Mesothelial cell of epicardium (in vitro differentiated cells): ENCODE measurements at places on chromosomes 6 and 20. TPM values are rescaled to one million over a fixed set of nuclear protein-coding genes. Genes with fewer than 3 reads are reported as not detected.

DNA sequence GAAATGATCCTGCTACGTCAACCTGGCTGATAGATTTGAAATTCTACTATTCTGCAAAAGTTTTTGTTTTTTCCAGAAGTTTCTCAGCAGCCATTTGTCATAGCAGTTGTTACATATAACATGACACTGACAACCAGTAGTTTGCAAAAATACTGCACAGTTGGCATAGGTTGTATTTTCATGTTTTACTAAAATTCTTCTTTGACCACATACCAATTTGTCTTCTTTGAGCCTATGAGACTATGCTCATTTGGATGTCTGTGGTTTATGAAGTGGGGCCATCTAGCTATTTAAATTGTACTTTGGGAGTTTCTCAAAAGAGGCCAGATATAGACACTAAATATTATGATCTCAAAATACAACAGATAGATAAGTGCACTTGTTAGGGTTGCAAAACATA, 104.9 kb upstream of the PREP start:
- no peak overlapping the region for H3K27ac ChIP-seq
- H3K36me3 ChIP-seq, result no peaks in the 10 kb centered on the region
- no peak for DNase-seq
- peaks cover 43% of the 10 kb centered on the region for H3K27me3 ChIP-seq

- DNase-seq, result no peak
- H3K27ac ChIP-seq, result peak overlapping the region; percentile 88
- H3K4me1 ChIP-seq, result peaks cover 13% of the 10 kb centered on the region
- H3K36me3 ChIP-seq, result no peaks in the 10 kb centered on the region
Observed at GRCh38 chr20:56711018-56711417, 81.9 kb downstream of the TFAP2C start.

GRCh38 chr6:30942338-30943060, 1.7 kb downstream of the MUCL3 start:
- peaks cover 2% of the 10 kb centered on the region for H3K27me3 ChIP-seq
- no peak overlapping the region for H3K4me3 ChIP-seq
- peak; percentile 84 for DNase-seq
- H3K27ac ChIP-seq, result peak overlapping the region; percentile 21

DNA sequence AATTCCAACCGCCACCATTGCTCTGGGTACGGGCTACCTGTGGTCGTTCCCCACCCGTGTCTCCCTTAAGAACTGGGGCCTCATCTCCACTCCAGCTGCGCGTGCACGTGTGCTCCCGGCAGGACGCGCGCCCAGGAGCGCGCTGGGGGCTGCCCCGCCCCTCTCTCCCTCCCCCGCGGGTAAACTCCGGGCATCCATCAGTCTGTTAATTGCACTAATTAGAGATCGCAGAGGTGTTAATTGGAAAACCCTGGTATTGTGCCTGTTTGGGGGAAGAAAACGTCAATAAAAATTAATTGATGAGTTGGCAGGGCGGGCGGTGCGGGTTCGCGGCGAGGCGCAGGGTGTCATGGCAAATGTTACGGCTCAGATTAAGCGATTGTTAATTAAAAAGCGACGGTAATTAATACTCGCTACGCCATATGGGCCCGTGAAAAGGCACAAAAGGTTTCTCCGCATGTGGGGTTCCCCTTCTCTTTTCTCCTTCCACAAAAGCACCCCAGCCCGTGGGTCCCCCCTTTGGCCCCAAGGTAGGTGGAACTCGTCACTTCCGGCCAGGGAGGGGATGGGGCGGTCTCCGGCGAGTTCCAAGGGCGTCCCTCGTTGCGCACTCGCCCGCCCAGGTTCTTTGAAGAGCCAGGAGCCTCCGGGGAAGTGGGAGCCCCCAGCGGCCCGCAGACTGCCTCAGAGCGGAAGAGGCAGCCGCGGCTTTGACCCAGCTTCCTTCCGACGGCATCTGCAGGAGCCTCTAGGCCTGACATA, 14.4 kb downstream of the FOXP4 start:
- peaks cover 33% of the 10 kb centered on the region for H3K4me1 ChIP-seq
- peaks cover 12% of the 10 kb centered on the region for H3K36me3 ChIP-seq
- peak overlapping the region; percentile 82 for H3K4me3 ChIP-seq
- H3K27me3 ChIP-seq, result no peaks in the 10 kb centered on the region

GRCh38 chr6:126100386-126100785, 114.0 kb downstream of the TRMT11 start:
- H3K27ac ChIP-seq, result no peak overlapping the region
- H3K36me3 ChIP-seq, result peaks cover 17% of the 10 kb centered on the region
- H3K27me3 ChIP-seq, result no peaks in the 10 kb centered on the region

DNA sequence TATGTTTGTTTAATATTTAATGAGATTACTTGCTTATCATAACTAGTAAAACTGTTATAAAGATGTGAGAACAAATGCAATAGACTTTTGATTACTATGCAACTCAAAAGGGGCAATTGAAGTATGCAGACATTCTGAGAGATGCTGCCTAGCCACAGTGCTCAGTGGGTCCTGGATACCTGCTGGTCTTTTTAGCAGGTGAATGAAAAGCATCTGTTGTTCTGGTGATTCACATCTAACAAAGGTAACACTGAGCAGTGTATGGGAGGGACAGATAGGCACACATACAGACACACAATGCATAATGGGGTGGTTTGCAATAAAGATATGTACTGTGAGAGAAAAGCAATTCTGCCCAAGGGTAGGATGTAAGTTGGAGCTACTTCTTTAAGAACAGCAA, 46.9 kb downstream of the OGFRL1 start:
- no peaks in the 10 kb centered on the region for H3K4me1 ChIP-seq
- no peak for DNase-seq
- H3K4me3 ChIP-seq, result no peak overlapping the region
- H3K27ac ChIP-seq, result no peak overlapping the region

DNA sequence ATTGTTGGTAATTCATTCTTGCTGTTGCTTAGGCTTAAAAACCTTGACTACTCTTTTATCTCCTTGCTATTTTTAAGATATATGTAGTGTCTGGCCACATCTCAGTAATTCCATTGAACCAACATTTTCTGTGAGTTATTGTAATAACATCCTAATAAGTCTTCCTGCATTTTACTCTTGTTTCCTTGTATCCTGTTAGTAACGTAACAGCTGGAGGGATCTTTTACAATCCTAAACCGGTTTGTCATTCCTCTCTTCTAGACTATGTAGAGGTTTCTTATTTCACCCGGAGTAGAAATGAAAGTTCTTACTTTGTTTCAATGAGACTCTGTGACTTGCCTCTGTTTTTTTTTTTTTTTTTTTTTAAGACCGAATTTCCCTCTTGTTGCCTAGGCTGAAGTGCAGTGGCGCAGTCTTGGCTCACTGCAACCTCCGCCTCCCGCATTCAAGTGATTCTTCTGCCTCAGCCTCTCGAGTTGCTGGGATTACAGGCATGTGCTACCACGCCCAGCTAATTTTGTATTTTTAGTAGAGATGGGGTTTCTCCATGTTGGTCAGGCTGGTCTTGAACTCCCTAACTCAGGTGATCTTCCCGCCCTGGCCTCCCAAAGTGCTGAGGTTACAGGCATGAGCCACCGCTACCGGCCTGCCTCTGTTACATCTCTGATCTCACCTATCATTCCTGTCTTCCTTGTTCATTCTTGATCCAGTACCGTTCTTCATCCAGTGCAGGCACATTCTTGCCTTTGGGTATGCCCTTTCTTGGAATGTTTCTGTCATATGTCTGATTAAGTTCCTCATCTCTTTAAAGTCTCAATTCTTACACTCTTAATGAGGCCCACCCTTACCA, 44.7 kb downstream of the NCOA3 start:
- no peaks in the 10 kb centered on the region for H3K27me3 ChIP-seq
- H3K27ac ChIP-seq, result peak overlapping the region; percentile 86
- peaks cover 64% of the 10 kb centered on the region for H3K4me1 ChIP-seq
- no peaks in the 10 kb centered on the region for H3K36me3 ChIP-seq
- no peak overlapping the region for H3K4me3 ChIP-seq
- no peak for DNase-seq

- peaks cover 6% of the 10 kb centered on the region for H3K4me1 ChIP-seq
- no peak overlapping the region for H3K27ac ChIP-seq
- no peaks in the 10 kb centered on the region for H3K27me3 ChIP-seq
- H3K36me3 ChIP-seq, result no peaks in the 10 kb centered on the region
- DNase-seq, result no peak
Observed at GRCh38 chr20:11051136-11051535, 377.3 kb upstream of the JAG1 start.

Gene PERP
- 54.4 to 57.6 TPM (median 55.6 TPM) in 3 replicates for total RNA-seq

Gene EPM2A
- 7.8 to 9.8 TPM (median 9.5 TPM) in 3 replicates for total RNA-seq
